ENCODE measurements at places on chromosomes 6 and 20.

GRCh38 chr20:24469894-24470745, 691 bp downstream of the SYNDIG1 start:
- DNase-seq: no peak

DNA sequence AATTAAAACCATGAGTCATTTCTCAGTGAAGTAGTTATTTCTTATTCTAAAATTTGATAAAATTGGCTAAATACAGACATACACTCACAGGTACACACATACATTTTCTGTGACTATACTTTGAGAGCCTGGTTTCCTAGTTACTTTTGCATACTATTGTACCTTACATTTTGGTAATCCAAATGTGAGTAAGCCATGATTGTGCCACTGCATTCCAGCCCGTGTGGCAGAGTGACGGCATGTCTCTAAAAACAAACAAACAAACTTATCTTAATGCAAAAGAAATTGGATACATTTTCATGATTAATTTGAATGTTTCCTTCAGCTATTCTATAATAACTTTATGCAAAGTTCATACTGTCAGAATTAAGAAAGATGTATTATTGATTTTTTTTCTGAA, 628.8 kb downstream of the GRIK2 start:
- DNase-seq: no peak

GRCh38 chr6:90701146-90701781, 114.4 kb upstream of the MAP3K7 start:
- DNase-seq: no peak

GRCh38 chr6:35161266-35161665, 20.1 kb upstream of the TCP11 start:
- no peak for DNase-seq
